ENCODE measurements at places on chromosomes 12 and 14.

DNA sequence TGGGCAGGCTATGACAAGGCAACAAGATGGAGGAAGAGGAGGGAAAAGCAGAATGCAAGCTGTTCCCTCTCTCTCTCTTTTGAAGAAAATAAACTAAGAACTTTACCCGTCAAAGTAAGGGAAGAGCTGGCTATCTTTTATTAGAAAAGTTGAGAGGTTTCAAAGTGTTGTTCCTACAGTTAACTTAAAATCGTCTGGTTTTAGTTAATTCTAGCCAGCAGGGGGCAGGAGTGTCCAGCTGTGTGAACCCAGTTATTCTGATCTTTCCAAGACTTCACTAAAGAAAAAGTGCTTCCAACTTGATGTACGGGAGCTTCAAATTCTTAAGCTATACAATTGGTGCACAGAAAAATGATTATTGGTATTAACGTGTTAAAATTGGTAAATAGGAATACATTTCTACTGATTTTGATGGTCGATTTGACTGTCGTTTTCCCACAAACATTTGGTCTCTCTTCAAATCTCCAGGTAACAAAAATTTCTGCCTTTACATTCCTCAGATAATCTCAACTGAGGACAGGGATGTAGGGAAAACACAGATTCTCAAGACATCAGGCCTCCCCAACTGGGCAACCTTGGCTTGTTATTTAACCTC, 28.4 kb upstream of the MON2 start:
- peak; percentile 70 for DNase-seq

DNA sequence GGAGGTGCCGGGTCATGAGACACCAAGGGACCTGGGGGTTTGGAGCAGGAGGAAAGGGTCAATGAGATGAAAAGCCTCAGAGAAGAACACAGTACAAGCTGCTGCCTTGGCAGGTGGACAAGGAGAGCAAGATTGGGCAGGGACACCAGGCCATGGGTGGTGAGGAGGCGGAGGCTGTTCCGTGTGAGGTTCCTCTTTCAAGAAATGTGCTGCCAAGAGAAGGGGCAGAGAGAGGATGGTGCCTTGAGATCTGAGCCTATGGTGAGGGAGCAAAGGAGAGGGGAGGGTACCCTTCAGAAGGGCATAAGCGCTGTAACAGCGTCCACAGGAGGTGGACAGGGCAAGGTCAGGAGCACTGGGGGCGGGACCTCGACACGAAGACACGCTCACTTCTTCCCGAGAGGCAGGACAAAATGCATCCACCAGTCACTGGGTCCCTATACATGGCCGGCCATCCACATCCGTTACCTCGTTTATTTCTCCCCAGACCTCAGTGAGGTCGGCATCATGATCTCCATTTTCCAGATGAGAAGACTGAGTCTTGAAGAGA, 100.2 kb downstream of the B4GALNT3 start:
- DNase-seq: no peak

DNA sequence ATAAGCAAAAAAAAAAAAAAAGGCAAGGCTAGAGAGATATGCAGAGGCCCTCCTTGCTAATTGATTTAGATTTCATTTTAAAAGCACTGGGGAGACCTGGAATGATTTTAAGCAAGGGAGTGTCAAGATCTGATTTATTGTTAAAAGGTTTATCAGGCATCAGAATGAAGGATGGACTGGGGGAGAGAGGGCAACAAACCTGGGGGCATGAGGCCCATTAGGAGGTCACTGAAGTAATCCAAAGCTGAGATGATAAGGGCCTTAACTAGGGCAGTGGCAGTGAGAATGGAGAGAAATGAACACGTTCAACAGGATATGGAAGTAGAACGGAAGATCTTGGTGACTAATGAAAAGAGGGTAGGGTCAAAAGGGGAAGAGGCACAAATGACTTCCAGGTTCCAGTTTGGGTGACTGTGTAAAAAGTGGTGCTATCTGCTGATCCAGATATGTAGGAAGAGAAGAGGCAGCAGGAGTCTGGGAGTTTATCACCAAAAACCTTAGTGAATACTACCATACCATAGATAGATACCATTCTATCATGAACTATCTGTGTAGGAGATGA, 24.0 kb downstream of the KITLG start:
- DNase-seq: peak; percentile 38

- DNase-seq: no peak
Measured at GRCh38 chr14:23538050-23538718, 13.4 kb downstream of the ZFHX2 start.

DNA sequence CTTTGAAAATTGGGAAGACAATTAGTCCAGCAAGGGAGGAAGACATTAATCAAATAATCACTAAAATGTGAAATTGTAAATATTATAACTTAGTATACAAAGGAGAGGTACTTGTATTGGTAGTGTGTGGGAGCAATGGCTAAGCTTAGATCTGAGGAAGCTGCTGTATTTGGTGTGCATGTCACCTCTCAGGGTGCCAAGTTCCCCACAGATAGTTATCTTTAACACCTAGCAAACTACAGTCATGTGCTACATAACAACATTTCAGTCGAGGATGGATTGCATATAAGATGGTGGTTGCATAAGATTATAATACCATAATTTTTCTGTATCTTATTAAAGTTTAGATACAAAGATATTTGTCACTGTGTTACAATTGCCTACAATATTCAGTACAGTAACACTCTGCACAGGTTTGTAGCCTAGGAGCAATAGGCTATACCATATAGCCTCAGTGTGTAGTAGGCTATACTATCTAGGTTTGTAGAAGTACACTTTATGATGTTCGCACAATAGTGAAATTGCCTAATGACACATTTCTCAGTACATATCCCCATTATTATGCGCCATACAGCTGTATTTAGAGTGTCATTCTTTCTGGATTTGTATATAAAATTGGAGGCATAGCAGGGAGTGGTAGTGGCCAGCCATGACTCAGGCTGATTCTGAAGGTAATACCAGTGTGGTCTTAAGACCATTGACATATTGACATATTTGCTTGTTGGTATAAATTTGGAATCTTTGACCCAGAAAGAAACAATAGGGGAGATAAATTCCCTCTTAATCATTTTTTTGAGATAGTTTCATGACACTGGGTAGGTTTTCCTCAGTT, 55.8 kb downstream of the RAD51B start:
- no peak for DNase-seq

GRCh38 chr14:91927191-91927590, 20.3 kb downstream of the FBLN5 start:
- no peak for DNase-seq
